Pulmonary artery endothelial cell (primary cell): ENCODE measurements at places on chromosomes 5 and 9. TPM values are rescaled to one million over a fixed set of nuclear protein-coding genes. Genes with fewer than 3 reads are reported as not detected.

Gene MAP1B
- 109 and 155 TPM in 2 replicates for total RNA-seq

Gene SNX2
- total RNA-seq, result 57.8 and 64.7 TPM in 2 replicates

- no peak for DNase-seq
Measured at GRCh38 chr5:39024884-39025283, 49.3 kb downstream of the RICTOR start.

GRCh38 chr9:16668734-16669295 lies 201.7 kb downstream of the BNC2 start:
- DNase-seq, result no peak

GRCh38 chr5:142978726-142979125 lies 208.5 kb downstream of the ARHGAP26 start:
- DNase-seq, result no peak

DNA sequence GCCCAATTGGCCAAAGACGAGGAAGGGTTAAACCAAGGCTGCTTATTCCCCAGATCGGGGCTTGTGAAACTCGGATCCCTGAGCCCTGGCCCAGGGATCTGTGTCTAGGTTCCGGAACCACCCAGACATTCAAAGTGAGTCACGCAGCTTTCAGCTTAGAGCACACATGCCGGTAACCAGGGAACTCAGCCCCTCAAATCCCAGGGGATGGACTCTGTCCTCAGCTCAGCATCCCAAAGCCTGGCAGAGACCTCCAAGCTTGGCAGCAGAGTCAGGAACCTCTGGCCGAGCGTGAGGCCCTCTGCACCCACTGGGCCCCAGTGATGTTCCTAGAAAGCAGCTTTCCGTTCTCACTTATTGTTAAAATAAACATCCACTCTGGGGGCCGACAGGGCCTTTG lies 5.1 kb downstream of the PNPLA7 start:
- DNase-seq, result no peak

Gene DOK3
- 2.0 and 2.6 TPM in 2 replicates for total RNA-seq

DNA sequence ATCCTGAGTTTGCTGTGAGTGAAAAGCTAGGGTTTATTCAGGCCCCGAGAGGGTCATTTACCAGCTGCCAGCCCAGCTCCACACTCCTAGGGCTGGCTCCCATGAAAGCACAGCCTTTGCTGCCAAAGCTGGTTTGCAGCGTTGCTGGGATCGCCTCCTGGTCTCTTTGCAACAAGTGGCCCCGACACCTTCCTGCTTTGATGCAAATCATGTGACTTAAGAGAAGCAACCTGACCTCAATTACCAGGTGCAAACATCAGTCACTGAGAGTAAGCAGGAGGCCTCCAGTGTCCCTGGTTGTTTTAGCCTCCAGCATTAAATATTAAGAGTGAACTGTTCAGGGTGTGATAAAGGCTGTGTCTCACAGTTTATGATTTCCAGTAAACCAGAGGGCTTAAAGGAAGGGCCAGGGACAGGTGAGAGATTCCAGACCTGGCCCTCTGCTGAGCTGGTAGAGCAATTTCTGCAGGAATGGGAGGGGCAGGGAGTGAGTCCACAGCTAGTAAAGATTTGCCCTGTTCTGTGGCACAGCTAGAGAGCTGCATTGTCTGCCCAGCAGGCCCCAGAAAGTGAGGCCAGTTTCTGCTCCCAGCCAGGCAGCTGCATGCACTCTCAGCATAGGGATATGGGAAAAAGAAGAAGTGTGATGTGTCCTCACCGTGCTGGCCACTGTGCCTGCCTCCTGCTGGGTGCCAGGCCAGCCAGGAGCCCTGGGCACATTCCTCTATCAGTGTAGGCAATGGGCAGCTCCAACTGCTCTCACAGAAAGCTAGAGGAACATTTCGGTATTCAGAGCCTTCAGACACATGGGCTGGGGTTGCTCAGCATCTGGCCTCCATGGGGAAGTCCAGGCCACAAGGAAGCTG lies 58.0 kb downstream of the SLC22A5 start:
- DNase-seq, result no peak

- DNase-seq, result no peak
Measured at GRCh38 chr5:41156739-41157138, 56.6 kb downstream of the C6 start.

- no peak for DNase-seq
Measured at GRCh38 chr9:129290606-129291005, 112.5 kb upstream of the IER5L start.

Gene WWC1
- total RNA-seq, result 0.04 and 0.33 TPM in 2 replicates

DNA sequence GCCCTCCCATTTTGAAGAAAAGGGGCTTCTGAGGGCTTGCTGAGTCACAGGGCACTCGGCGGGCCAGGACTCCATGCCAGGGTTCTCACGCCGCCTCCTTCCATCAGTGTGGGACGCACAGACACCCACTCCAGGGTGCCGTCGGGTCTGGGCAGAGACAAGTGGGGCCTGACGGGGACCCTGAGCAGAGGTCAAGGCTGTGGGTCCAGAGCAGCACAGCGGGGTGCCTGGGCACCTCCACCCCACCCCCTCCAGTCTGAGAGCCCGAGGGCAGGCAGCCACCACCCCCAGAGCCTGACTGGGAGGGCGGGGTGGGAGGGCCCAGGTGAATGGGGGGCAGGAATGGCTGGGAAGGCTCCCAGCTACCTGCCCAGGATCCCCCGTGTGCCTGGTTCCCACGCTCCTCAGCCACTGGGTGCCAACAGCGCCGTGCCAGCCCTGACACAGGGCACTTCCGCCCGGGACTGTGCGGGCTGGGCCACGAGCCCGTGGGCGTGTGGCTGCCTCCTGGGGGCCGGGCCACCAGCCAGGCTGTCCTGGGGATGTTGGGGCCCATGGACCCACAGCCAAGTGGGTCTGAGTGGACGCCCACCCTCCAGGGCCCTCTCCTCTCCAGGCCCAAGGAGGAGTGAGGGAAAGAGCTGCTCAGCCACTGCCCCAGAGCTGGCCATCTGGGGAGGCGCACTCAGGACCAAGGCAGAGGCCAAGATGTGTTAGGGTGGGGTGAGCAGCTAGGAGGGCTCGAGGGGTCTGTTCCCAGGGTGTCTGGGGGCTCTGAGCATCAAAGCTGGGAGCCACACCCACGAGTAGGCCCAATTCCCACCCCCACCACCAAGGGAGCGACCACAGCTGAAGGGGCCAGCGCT lies 10.1 kb upstream of the NRARP start:
- DNase-seq, result no peak

DNA sequence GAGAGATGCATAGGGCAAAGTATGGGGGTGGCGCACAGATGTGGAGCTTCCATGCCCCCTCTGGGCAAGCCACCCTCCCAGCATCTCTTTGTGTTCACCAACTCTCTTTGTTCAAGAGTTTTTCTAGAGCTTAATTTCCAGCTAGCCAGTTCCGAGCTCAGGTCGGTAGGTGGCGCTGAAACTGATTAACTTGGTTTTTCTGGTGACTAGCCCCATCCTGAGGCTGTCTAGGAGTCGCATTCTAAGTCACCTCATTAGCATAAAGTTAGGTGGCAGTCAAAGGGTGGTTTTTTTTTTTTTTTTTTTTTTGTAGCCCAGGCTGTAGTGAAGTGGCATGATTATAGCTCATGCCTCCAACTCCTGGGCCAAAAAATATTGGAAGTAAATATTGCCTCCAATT lies 476.4 kb downstream of the KDM4C start:
- DNase-seq, result no peak

- no peak for DNase-seq
Measured at GRCh38 chr5:30401479-30402058, 791.9 kb upstream of the CDH6 start.
